Choroid plexus epithelial cell (primary cell): ENCODE measurements at places on chromosomes 12 and 14.

DNA sequence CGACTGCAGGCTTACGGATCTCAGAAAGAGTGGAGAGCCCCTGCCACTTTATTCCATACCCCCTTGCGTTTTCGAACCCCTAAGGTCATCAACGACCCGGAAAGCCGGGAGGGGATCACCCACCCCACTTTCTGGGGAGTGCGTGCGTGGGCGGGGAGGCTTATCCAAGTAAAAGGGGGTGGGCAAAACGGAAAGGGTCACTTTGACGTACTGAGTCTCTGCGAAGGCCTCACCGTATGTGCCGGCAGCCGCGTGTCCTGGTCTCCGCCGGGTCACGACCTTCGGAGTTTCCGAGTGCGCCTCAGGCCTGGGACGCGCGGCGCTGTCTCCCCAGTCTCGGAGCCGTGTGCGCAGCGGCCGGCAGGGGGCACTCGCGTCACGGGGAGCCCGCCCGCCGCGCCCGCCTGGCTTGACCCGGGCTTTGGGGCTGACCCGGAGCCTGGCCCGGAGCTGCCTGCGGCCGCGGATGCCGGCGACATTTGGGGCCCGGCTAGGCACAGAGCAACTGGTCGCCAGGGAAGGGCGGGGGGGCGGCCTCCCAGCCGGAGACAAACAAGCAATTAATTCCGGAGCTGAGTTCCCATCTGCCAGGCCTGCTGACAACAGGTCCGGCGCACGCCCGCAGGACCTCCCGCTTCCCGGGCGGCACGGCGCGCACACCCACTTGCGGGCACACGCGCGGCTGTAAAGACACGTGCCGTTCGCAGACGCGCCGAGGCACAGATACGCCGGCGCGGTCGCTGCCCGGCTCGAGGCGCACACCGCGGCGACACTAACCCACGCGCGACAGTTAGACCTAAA lies 890 bp upstream of the KIF26A start:
- peak; percentile 63 for DNase-seq

DNA sequence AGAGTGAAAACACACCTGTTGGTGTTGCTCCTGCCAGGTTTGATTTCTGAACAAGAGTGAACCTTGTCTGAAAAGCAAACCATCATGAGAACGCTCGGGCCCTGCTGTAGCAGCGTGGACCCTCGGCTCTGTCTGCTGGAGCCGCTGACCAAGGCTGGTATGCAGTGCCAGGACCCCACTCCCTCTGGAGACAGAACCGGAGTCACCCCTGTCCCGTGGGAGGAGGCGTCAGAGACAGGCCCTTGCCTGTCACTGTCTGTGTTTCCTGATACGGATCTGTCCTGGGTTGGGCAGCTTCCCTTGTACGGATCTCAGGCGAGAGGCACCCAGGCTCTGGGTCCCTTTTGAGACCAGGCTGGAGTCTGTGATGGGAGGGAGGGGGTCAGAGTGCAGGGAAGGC lies 111.6 kb downstream of the ADGRD1 start:
- DNase-seq: no peak

DNA sequence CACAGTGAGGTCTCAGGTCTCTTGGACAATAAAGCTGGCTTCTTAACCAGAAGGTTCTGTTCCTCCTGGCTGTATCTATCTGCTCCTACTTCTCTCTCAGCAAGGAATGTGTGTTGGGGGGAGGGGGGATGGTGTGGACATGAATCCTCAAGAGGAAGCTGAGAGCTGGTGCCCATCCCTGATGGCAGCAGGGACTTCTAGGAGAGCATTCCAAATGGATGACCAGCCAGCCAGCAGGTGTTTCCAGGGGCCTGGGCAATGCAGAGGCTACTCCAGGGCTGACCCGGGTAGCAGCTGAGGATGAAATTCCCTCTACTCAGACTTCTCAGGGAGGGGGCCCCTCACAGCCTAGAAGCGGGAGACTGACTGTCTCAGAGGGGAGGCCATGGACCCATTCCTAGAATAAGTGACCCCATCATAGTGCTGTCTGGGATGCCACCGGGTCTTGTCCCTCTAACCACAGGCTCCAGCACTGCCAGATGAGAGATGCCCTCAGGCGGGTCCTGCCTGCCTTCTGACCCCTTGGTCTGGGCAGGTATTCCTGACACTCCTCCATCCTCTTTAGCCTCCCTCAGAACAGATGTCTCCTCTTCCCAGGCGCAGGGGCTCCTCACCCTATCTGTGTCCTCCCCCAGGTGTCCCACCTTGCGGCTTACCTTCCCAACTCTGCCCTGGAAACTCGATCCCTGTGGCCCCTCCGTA lies 1.2 kb downstream of the RAB15 start:
- no peak for DNase-seq

DNA sequence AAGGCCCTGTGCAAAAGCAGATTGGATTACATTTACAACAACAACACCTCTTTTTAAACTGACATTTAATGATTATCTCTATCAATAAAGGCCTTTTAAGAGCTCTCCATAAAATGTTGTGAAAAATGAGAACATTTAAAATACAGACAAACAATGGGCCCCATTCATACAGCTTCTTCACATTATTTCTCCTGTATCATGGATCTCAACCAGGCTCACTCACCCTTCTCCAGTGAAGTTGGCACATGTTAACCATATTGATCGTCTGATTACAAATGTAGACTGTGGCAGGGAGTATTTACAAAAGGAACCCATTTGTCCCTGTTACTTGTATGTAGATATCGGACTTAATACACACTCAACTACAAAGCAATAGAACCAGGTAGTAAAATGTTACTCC lies 220.2 kb upstream of the BTG1 start:
- DNase-seq: no peak

DNA sequence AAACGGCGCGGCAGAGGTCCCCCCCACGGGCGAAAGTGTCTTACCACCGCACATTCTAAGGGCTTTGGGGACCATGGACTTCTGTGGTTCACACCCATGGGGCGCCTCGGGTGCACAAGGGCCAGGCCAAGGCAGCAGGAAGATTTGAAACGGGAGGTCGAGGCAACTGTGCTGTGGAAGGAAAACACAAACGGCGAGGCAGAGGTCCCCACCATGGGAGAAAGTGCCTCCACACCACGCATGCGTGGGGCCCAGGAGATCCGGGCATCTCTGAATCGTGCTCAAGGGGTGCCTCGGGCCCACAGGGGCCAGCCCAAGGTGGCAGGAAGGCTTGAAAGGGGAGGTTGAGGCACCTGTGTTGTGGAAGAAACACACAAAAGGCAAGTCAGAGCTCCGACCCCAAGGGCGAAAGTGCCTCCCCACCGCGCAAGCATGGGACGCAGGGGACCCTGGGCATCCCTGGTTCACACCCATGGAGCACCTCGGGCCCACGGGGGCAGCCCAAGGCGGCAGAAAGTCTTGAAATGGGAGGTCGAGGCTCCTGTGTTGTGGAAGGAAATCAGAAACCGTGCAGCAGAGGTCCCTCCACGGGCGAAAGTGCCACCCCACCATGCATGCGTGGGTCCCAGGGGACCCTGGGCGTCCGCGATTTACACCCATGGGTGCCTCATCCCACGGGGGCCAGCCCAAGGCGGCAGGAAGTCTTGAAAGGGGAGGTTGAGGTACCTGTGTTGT lies 371.0 kb downstream of the ALG10 start:
- no peak for DNase-seq

- DNase-seq: no peak
Observed at GRCh38 chr12:76871742-76872141, 7.1 kb downstream of the CSRP2 start.
